GM12865 (cell line): ENCODE measurements at places on chromosomes 4 and X.

- DNase-seq: no peak
Measured at GRCh38 chrX:123219916-123220315, 35.8 kb downstream of the GRIA3 start.

- DNase-seq: no peak
Measured at GRCh38 chr4:142493255-142494110, 352.6 kb downstream of the INPP4B start.

DNA sequence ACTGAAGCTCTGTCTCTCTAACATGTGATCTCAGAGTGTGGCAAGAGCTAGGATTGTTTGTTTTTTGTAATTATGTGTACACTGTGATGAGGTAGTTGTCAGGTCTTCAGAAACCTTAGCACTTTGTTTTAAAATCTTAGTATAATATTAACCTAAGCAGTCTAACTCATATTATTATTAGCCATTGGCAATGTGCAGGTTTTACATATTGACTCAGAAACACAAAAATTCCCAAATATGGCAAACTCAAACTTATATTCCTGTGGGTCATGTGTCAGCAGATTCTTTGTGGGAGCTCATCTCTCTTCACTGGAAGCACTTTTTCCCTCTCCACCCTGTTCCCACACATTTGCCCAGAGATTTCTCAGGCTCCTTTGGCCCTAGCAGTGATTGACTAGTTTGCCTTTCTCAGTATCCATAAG is 8.2 kb upstream of the PWWP3B start:
- no peak for DNase-seq

GRCh38 chr4:33661636-33662035 is 2582.7 kb downstream of the ARAP2 start:
- DNase-seq: no peak

DNA sequence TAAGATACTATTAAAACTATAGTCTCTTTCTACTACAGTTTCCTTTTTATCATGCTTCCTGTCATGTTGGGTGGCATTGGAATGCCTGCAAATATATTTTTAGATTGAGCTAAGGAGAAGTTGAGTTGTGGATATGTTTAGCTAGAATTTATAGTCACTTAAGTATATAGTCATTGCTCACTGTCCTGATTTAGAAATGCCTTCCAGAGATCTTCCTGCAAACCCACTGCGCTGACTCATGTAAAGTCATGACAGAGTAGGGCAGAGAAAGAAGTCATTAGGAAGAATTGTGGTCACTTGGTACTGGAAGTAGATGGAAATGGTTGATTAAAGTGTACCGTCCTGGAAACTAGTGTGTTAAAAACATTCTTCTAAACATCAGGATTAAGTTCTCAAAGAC is 490.3 kb upstream of the PABPC4L start:
- no peak for DNase-seq

GRCh38 chr4:106032851-106033286 is 137.6 kb downstream of the NPNT start:
- no peak for DNase-seq

- peak; percentile 5 for DNase-seq
Measured at GRCh38 chr4:168877511-168878491, 132.3 kb downstream of the CBR4 start.

GRCh38 chr4:158817562-158818296 is 48.9 kb downstream of the FNIP2 start:
- DNase-seq: peak; percentile 60

DNA sequence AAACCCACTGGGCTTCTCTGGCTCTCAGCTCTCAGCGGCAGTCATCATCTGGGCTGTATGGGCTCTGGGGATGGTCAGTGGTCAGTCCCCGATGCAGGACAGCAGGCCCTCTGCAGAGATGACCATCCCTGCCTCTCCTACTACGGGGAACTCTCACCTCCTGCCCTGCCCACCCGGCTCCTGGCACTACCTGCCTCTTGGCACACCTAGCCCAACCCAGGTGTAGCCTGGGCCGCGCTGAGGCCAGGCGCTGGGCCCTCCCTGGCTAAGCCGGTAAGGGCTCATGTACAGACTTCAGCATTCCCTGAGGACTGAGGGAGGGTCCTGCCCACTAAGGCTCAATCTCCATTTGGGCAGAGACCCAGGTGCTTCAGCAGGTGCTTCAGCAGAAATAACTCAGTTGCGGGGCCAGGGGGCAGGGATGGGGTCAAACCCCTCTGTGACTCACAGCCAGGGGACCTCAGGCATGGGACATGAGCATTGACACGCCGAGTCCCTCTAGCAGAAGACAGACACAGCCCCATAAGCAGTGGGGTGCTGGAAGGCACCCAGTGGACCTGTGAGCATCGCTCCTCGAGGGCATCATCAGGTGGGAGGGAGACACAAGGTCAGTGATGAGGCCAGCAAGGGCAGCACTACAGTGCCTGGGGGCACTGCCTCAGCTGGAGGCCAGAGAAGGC is 71.0 kb downstream of the ACOX3 start:
- DNase-seq: no peak

GRCh38 chr4:8874896-8875680 is 3.4 kb upstream of the HMX1 start:
- DNase-seq: no peak

- no peak for DNase-seq
Measured at GRCh38 chr4:105122350-105122749, 24.3 kb upstream of the TET2 start.

DNA sequence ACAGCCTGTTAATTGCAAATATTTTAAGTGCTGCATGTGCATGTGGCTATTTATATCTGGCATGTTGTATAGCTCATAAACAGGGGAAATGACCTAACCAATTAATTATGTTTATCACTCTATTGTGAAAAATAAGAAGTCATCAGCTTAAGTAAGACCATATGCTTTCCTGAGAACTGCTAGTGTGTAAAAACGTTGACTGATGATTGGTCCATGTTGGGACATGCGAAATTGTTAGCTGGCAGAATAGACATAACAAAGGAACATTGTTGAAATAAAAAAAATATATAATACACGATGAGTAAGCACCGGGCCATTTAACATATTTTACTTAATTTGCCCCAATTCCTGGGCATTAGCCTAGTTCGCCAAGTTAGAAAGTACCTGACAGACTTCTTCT is 207.5 kb downstream of the ANK2 start:
- no peak for DNase-seq

- DNase-seq: no peak
Measured at GRCh38 chr4:2289311-2289954, 27.5 kb upstream of the MXD4 start.

DNA sequence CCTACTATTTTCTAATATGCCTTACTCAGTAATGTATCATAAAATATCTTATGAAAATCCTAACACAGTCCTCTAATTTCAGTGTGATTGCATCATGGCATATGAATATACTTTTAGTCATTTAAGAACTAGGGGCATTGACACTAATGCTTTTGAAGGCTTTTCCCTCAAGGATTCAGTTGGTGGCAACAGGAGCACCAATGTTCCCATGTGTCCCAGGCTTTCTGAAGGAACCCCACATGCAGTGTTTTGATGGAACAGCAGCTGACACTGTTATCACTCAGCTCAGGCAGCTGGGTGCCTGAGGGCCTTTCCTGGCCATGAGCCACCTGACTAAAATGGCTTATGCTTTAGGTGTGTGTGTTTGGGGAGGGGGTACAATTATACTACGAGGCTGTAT is 348.3 kb downstream of the ARHGAP24 start:
- no peak for DNase-seq

DNA sequence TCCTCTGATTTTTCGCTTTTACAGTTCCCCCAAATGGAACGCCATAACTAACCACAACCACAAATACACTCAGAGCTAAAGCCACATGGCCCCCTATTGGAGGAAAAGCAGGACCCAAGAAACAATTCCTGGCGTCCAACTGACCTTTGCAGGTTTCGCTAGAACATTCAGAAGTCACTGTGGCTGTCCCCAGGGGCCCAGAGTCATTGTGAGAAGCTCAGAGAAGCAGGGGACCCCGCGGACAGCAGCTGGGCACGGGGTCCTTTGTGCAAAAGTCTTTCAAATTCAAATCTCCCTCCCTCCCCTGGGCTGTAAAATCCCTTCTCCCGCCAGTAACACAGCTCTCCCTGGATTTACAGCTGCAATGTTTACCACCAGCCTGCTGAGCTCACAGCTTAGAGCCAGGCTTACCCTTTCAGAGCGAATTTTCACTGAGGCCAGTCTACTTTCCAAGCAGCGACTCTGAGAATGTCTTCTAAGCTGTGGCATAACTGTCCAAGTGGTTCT is 214.8 kb downstream of the CRLF2 start:
- peak; percentile 44 for DNase-seq

- no peak for DNase-seq
Measured at GRCh38 chr4:34035225-34035624, 2209.1 kb downstream of the ARAP2 start.

- no peak for DNase-seq
Measured at GRCh38 chrX:107290019-107290418, 83.6 kb downstream of the DNAAF6 start.
